ENCODE measurements at places on chromosomes 11 and 22. TPM values are rescaled to one million over a fixed set of nuclear protein-coding genes. Genes with fewer than 3 reads are reported as not detected.
A peak's percentile ranks its signal among the peaks of the same experiment; 100 is the strongest.

- DNase-seq: no peak
Measured at GRCh38 chr22:37105154-37105553, 4.4 kb downstream of the TMPRSS6 start.

GRCh38 chr11:19580646-19581045, 132.0 kb upstream of the NAV2 start:
- DNase-seq: no peak

DNA sequence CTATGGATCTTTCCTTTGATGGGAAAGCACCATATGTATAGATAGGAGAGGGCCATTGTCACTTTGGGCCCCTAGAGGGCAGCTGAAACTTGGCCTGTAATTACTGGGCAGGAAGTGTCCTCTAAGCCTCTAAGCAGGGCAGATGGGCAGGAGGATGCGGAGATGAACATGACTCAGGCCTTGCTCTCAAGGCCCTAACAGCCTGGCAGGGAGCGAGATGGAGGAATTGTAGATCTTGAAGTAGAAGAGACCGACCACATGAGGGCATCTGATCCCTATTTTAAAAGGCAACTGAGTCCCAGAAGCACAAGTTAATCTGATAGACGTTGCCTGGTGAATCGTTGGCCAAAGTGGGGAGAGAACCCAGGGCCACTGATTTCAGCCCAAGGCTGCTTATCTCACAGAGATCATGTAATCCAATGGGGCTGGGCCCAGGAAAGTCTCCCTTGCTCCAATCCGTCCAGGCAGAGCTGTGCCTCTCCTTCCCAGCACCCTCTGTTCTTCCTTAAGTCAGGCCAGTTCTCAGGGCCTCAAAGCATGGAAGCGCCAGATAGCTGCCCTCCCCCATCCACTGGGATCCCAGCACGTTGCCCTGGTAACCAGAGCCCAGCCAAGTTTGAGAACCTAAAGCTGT, 2.5 kb upstream of the SEPTIN3 start:
- DNase-seq: peak; percentile 75

Gene ROBO3
- total RNA-seq: 0.90 TPM

GRCh38 chr22:49207008-49208003, 620.4 kb downstream of the BRD1 start:
- no peak for DNase-seq

Gene NRGN
- total RNA-seq: 0.66 TPM

Gene RAPSN
- 1.0 TPM for total RNA-seq

DNA sequence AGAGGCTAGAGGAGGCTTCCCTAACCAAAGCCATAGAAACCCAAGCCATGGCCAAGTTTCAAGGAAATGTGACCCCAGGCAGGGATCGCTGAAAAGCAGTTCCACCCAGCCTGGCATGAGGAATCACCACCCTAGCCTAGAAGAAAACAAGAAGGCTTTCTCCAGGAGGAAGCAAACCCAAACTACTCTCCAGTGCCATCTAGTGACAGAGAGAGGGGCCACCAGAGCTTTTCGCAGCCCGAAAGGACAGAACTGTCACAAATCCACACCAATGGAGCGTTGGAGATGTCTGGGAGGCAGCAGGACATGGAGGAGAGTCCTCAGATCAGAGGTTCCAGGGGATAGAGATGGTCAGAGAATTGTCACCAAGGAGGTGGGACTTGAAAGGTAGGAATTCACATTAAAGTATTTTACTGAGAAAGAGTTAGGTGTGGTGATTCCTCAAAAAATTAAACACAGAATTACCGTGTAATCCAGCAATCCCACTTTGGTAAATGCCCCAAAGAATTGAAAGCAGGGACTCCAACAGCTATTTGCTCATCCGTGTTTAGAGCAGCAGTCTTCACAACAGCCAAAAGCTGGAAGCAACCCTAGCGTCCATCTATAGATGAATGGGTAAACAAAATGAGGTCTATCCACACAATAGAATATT, 67.3 kb upstream of the NUP50 start:
- peak; percentile 45 for DNase-seq

Gene SOX10
- not detected for total RNA-seq

DNA sequence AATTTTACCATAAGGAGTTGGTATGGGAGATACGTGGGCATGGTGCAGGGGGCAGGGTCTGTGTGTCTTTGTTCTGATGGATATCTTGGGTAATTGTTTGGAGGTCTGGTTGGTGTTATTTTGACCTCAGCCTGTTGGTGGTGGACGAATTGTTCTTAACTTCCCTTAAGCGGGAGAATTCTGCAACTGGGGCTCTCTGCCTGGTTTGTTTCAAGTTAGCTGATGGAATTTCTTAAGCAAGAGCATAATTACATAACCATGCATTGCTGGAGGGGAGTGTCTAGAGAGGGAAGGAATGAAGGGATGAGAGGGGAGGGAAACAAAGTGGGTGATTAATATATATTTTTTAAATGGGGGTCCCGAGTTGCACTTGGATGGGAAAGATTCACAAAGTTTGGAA, 908.5 kb upstream of the RAG2 start:
- DNase-seq: no peak

DNA sequence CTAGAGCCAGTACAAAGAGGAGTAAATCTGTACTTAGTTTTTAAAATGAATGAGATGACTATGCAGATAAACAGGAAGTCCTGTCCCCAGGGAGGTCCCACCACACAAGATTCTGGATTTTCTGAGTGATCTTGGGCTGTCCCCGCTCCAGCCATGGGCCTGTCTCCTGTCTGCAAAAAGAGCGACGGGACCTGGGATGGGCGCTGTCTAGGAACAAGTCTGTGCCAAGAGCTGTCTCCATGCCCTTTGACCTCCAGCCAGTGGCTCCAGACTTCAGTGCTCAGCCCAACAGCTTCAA, 6.0 kb downstream of the CSNK1E start:
- peak; percentile 55 for DNase-seq

GRCh38 chr11:72702577-72703241, 28.5 kb upstream of the PDE2A start:
- no peak for DNase-seq

GRCh38 chr11:4511282-4512245, 29.1 kb downstream of the OR52K1 start:
- DNase-seq: no peak

Gene SYNGR1
- 34.8 TPM for total RNA-seq

Gene ALDH3B1
- total RNA-seq: 0.81 TPM

DNA sequence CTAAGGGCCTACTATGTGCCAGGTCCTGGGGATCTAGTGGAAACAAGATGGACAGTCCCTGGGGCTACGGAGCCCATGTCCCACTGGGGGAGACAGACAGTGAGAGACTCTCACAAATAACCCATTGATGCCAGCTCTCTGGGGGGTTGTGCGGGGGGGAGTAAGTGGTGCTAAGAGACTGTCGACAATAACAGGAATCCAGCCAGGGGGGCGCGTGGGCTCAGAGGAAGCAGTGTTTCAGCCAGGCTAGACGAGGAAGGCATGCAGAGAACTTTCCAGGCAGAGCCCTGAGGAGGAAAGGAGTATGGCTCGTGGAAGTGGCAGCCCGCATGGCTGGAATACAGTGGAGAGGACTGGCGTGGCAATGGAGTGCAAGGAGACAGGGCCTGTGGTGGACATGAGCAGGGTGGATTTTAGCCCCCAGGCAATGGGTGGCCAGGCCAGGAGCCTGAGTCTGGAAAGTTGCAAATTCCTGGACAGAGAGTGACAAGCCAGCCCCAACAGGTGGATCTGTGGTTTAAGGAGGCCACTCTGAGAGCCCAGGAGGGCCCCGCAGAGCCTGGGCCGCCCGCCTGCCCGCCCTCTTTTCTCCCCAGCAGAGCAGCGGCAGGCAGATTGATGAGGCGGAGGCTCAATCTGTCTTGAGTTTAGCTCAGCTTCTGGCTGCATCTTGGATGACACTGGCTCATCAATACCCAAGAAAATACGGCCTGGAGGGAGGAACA, 40.0 kb upstream of the TCF20 start:
- no peak for DNase-seq

Gene CFAP68
- 8.2 TPM for total RNA-seq

DNA sequence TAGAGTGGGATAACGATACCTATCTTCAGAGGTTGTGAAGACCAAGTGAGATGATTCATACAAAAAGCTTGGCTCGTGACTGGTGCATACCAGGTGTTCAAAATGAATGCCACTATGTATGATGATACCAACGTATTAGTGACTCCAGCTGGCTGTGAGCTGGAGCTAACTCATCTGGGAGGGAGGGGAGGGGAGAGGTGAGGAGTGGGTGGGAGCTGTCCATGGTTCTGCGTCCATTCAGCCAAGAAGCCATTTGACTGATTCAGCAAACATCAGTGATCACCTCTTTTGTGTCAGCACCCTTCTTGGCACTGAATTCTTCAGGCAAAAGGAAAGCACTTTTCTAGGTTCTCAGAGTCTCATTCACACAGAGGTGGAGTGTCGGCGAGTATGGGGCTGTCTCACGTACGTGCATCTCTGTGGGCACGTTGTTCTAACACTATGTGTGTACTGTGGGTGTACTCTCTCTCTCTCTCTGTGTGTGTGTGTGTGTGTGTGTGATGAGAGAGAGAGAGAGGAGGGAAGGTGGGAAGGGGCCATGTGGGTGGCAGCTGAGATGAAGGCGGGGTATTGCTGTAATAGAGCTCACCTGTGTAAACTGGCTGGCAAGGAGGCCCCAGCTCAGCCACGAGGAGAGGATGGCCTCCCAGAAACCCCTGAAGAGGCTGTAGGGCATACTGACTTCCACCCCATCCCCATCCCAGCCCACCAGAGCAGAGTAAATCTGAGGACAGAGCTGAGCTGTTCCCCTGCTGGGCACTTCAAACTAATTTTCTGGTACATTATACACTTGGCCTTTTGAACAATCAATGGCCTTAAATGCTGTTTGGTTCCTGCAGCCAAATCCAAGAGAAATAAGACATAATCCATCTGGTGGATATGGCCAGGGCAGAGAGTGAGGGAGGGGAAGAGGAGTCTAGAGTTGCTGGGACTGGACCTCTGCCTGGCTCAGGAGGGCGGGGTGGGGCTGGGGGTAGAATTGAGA, 96.1 kb upstream of the THY1 start:
- no peak for DNase-seq

DNA sequence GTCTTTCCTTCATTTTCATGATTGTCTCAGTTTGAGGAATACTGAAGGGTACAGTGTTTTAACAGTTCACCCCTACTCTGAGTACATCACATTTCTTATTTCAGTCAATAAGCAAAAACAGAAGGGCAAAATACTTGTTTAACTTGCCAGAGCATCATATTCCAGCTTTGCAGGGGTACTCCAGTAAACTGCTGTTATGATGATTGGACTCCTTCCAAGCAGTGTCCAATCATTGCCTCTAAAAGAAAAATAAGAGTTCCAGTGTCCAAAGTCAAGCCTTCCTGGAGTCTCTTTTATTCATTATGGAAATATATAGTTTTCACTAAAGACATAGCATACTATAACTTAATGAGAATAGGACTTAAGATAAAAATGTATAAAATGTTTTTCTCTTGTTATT, 105.1 kb downstream of the FANCF start:
- no peak for DNase-seq

DNA sequence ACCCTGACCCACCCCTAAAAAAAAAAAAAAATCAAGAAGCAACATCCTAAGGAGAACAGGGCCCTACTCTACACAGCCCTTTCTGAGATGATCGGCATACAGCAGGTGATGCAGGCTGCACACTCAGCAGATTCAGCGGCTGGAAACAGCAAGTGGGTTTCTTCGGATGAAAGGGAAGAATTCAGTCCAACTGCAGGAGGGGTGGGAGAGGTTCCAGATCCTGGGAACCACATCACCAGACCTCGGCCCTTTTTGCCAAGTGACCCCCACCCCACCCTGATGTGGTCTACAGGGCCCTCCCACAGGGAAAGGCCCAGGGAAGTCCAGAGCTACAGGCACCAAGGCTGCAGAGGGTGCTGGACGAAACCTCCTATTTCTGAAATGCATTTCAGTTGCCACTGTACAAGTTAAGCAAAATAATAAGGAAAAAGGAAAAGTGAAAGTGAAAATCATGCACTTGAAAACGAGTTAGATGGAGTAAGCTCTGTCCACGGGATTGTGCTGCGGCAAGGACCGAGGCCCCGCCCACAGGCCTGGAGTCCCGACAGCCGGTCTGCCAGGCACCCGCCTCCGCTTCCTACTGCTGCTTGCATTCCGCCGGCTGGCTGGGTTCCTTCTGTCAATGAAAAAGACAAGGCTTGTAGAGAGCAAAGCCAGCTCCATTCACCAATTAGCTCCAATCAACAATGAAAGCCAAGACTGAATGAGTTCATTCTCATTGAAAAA, 16.0 kb upstream of the PHLDA2 start:
- no peak for DNase-seq

DNA sequence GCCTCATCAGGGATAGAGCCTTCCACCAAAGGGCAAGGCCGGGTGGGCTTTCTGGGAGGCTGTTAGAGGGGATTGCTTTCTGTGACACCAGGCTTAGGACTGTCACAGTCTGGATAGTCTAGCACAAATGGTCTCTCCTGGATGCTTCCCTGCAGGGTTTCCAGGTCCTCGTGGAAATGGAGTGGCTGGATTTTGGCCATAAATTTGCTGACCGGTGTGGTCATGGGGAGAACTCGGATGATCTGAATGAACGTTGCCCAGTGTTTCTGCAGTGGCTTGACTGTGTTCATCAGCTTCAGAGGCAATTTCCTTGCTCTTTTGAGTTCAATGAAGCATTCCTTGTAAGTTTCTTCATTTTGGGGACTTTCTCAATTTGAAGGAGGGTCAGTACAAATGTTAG, 67.1 kb upstream of the HORMAD2 start:
- DNase-seq: no peak

Gene CCDC73
- 0.05 TPM for total RNA-seq

- DNase-seq: no peak
Measured at GRCh38 chr22:38786631-38787030, 7.3 kb downstream of the DNAL4 start.

Gene SCUBE2
- not detected for total RNA-seq

Gene SLC22A12
- not detected for total RNA-seq

Gene OR52H1
- total RNA-seq: 0.37 TPM

Gene LUZP2
- not detected for total RNA-seq
